RKO (cell line): ENCODE measurements at places on chromosomes 6 and 20.

GRCh38 chr20:54678253-54678652 is 202.9 kb downstream of the DOK5 start:
- DNase-seq: no peak

GRCh38 chr20:5757949-5758348 is 7.7 kb downstream of the SHLD1 start:
- DNase-seq: no peak

GRCh38 chr20:23753589-23753988 is 2.9 kb upstream of the CST1 start:
- no peak for DNase-seq

- peak; percentile 54 for DNase-seq
Observed at GRCh38 chr6:41801380-41801779, 13.9 kb downstream of the TOMM6 start.
